ENCODE measurements at places on chromosomes 11 and 22. TPM values are rescaled to one million over a fixed set of nuclear protein-coding genes. Genes with fewer than 3 reads are reported as not detected.

GRCh38 chr11:83014951-83015350, 56.7 kb downstream of the RAB30 start:
- no peak for DNase-seq

RNF26 gene
- total RNA-seq: 13.3 TPM

KCTD17 gene
- 5.5 TPM for total RNA-seq

FKBP2 gene
- total RNA-seq: 241 TPM

Measured in HT-29 (cell line).